PC-3 (cell line): ENCODE measurements at places on chromosomes 16 and 17. TPM values are rescaled to one million over a fixed set of nuclear protein-coding genes. Genes with fewer than 3 reads are reported as not detected.

Gene SOX9
- total RNA-seq: 119 and 151 TPM in 2 replicates

Gene FZD2
- 11.6 and 12.8 TPM in 2 replicates for total RNA-seq

DNA sequence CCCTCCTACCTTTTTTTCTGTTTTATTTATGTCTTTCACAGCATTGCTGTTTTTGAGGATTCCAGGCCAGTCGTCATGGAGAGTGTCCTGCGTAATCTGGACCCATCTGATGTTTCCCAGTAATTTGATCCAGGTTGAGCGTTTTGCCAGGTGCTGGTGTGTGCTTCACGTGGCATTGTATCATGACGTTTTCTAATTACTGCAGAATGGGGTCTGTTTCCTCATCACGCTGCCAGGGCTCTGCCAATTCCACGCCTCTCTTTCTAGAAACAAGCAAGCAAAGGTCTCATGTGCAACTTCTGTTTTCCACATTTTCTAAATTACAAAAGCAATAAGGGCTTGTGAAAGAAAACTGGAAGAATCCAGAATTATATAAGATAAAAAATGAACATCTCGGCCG is 28.3 kb upstream of the BHLHA9 start:
- no peak for DNase-seq

GRCh38 chr17:80819422-80820164 is 172.0 kb upstream of the CHMP6 start:
- DNase-seq: no peak

Gene TTLL6
- 0.29 and 0.40 TPM in 2 replicates for total RNA-seq

GRCh38 chr17:50187751-50188530 is 13.5 kb downstream of the COL1A1 start:
- no peak for DNase-seq

GRCh38 chr17:39813631-39814030 is 50.5 kb downstream of the IKZF3 start:
- DNase-seq: no peak

GRCh38 chr16:13390093-13390985 is 488.9 kb downstream of the SHISA9 start:
- DNase-seq: no peak

Gene SLC6A4
- total RNA-seq: not detected in 2 replicates

DNA sequence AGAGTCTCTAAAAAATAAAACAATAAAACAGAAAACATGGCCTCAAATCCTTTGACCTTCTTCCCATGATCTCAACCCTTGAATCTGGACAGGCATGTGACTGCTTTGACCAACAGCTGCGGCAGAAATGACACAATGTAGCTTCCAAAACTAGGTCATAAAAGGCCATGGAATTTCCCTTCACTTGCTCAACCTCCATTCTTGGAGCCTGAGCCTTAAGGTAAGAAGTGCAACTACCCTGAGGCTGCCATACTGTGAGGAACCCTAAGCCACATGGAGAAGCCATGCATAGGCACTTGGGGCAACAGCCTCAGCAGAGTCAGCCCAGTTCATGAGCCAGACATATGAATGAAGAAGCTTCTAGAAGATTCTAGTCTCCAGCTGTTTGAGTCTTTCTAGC is 75.7 kb upstream of the BRD7 start:
- DNase-seq: no peak

GRCh38 chr16:1917056-1917664 is 1.1 kb downstream of the HS3ST6 start:
- no peak for DNase-seq

DNA sequence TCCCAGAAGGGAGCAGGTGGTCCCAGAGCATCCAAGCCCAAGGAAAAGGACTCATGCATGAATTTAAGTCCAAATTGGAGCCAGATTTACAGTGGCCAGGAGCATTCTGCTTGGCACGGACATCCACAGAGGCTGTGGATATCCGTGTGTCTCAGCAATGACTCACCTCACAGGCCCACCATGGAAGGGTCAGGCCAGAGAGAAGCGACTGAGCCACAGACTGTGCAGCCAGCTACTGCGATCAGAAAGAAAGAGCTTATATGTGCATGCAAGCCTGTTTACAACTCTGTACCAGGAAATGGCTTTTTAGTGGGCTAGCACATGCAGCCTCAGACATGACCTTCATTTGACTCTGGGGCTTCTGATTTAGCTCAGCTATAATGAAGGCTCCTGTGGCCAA is 231.0 kb downstream of the C16orf95 start:
- peak; percentile 12 for DNase-seq

DNA sequence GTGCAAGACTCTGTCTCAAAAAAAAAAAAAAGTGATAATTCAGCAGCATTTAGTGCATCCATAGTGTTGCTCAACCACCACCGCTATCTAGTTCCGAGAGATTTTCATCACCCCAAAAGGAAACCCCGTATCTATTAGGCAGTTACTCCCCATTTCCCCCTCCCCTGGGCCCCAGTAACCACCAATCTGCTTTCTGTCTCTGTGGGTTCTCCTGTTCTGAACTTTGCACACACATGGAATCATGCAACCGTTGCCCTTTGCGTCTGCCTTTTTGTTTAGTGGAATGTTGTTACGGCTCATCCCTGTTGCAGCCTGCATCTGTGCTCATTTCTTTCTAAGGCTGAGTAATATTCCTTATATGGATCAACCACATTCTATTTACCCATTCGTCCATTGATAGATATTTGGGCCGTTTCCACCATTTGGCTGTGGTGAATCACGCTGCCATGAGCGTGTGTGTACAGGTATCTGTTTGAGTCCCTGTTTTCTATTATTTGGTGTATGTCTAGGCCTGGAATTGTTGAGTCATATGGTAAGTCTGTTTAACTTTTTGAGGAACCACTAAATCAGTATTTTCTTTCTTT is 8.7 kb upstream of the SYNGR2 start:
- peak; percentile 98 for DNase-seq

DNA sequence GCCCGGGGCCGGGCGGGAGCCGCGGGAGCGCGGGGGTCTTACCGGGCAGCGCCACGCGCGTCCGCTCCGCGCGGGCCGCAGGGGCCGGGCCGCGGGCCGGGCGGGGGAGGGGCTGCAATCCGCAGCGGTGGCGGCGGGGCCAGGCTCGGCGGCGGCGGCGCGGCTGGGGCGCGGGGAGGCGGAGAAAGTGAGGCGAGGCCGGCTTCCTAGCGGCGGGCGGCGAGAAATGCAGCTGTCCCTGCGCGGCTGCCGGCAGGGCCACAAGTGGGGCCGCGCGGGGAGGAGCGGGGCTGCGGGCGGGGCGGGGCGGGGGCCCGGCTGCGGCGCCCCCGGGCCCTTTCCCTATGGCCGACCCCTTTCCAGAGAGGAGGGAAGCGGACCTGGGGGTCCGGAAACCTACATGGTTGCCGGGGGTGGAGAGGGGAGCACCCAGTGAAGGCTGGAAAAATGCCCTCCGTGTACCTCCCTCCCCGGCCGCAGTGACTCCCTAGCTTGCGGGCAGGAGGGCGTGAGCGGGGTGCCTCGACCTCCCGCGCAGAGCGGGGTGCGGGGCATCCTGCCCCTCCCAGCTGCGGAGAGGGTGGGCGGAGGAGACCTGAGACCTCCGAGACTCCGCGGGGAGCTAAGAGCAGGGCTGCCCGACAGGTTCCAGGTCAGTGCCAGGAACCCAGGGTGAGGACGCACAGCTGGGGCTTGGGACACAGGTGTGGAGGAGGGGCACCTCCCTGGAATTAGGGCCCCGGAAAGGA is at the start of gene CUEDC1:
Gene CUEDC1, minus strand, starts transcription at position 230 of the 749 bp plus-strand sequence. CDS start 69,848 bp downstream, outside the sequence.
- DNase-seq: peak; percentile 74

GRCh38 chr16:65068151-65068740 is 53.6 kb downstream of the CDH11 start:
- DNase-seq: no peak

Gene RAB37
- 0.17 and 0.66 TPM in 2 replicates for total RNA-seq

DNA sequence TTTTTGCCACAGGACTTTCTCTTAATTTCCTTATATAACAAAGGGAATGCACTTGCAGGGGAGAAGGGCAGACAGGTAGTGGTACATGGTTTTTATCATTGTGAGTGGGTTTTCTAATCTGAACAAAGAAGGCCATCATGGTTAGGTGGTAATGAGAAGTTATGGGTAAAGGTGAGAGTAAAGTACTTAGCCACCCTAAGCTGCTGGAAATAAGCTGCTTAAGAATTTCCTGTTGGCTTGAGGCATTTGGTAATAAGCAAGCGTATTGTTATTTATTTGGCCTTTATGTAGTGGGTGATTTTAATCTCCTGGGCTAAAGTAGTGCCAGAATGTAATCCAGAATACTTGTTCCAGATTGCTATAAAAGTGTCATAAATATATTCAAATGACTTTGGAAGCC is 27.1 kb downstream of the TAC4 start:
- DNase-seq: no peak

DNA sequence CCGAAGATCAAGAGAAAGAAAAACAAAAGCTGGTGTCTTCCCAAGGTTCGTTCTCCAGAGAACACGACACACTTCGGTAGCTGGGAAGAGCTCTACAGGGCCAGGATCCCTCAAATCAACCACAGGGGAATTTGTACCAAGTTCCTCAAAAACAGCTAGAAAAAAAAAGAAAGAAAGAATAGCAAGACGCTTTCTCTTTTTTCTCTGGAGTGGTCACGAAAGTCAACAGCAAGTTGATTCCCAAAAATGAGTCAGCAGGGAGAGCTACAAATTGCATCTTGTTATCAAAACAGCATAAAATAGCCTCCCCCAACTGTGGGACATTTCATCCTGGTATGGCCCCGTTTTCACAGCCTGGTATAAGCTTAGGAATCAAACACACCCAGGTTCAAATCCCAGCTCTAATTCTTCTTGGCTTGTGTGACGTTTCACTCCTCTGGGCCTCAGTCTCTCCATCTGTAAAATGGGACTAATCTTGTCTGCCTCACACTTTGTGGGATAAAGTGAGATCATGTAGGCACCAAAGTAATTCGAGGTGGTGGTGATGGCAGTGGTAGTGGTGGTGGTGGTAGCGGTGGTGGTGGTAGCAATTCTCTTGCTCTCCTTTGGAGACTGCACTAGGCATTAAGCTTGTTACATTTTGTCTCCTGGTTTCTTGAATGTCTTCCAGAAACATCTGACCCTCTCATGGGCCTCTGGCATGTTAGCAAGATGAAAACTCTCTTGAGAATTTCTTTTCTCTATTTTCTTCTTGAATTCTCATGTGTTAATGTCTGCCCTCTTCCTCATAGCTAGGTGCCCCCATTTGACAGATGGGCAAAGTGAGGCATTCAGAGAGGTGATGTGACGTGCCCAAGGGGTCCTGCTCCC is 988 bp upstream of the IL21R start:
- no peak for DNase-seq
